ENCODE measurements at places on chromosomes 12 and 14.

DNA sequence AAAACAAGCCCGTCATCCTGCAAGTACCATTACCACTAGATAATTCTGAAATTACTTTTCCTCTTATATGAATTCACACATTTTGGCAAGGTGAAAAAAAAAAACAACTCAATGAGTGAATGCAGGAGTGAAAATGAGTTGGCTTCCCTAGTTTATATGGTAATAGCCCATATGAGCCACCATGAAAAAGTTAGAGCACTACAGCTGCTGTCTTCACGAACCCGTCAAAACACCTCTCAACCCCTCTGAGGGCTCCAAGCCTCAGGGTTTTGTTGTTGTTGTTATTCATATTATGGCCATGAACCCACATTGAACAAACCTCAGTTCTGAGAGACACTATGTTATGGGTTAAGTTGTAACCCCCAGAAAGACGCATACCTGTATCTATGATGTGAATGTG is 289.9 kb upstream of the CAND1 start:
- no peak for DNase-seq

DNA sequence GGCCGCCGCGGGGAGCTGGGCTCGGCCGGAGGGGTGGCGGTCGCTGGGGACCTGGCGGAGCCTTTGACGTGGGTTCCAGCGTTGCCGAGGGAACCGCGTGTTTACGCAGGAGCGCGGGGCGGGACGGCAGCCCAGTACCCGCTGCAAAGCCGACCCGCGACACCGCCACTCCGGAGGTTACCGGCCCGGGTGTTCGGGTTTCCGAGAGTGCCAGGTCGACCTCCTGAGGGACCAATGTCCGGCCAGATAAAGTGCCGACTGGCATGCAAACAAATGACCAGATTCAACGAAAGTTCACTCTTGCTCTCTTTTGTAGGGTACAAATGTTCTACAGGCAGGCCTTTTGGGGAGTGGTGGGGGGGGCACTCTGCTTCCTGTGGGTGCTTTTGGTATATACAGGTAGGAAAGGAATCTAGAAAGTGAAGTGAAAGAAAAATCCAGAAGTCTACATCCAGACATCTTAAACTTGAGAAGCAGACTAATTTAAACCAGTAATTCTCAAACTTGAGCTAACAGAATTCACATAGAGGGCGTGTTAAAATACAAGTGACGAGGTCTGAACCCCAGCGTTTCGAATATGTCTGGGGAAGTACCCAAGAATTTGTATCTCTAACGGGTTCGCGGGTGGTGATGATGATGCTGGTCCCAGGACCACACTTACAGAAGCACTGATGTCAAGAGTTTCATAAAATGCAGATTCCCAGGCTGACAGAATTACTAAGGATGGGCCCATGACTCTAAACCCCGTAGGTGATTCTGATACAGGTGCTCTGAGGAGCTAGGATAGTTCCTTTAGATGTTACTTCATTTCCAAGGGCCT is at the start of gene GPR135:
Gene GPR135 (minus strand): TSS at position 65 of the 820 bp plus-strand sequence. CDS start 154 bp downstream, outside the sequence.
- DNase-seq, result no peak

DNA sequence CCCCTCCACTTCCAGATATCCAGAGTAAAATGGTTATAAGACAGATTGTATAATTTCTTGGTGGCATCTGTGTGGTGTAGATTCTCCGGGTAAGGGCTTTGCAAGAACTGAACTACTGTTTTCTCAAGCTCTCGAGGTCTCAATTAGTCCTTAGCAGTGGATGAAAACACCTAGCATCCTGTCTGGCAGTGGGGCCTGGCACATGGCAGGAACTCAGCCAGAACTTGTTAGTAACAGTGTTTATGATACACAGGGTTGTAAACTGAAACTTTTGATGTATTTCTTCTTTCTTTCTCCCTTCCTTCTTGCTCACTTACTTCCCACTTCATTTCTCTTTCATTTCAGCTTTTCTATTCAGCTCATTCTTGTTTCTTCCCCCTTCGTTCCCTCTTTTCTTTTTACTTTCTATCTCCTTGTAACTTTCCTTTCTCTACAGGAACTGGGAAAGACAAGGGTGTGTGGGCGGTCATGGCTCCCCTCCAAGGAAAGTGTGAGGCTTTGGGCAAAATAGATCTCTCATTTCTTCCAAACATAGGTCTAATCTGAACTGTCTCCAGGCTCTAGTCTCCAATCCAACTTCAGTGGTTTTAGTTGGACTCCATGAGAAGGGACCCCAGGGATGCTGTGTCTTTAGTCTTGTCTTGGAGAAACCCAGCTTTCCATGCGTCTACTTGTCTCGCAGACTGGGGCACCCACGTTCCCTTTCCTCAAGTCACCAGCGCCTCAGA is 159.7 kb downstream of the PAH start:
- DNase-seq, result no peak

DNA sequence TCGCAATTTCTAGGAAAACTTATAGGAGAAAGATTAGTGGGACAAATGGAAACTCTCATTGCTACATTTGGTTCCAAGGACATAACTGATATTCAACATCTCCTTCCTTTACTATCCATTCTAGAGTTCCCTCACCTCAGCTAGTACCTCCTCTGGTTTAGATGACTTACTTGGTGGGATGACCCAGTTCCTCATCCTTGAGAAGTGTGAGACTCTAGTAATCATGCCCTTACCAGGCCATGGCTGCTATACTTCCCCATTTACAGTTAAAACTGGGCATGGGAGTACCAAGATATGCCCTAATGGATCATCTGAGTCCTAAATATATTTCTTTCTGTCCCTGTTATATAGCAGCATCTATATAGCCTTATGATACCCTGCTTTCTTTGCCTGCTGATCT is 58.1 kb downstream of the IFT81 start:
- no peak for DNase-seq

- DNase-seq, result no peak
Observed at GRCh38 chr12:15689751-15690191, 99.4 kb downstream of the EPS8 start.

- no peak for DNase-seq
Observed at GRCh38 chr14:35391388-35391710, 13.2 kb downstream of the NFKBIA start.

DNA sequence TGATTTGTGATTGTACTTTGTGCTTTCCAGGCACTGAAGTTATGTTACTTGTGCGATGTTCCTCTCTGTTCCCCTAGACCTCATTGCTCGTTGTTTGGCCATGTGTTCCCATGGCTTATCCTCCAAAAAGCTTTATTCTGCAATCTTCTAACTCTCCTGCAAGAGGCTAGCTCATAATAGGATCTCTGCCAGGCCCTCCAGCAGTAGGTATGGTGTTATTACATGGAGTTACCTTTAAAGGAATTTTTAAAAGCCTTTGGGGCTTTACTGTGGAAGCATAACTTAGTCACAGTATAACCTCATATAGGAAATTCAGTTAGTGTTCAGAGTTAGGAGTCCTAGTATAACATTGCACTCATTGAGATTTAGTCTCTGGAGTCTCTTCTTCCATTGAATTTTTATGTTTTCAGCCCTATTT is 292.3 kb downstream of the RAD51B start:
- DNase-seq, result no peak

DNA sequence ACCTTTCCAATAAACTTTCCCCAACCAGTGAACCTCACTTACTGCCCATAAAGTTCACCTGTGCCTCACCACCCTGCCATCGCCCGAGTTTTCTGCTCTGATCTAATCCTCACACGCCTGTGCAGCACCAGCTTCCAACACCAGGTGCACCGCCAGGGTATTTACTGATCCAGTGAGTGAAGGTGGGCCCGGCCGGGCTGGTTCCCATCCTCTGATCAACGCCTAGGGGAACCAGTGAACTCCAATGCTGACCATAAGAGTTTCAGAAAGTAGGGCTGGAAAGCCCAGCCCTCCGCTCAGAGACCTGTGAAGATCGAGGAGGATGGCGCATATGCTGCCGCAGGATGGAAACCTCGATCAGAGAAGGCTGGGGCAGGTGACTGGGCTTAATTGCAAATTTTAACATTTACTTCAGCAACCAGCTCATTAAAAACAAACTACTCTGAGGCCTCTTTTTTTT is 685 bp upstream of the MYL6B start:
- DNase-seq, result peak; percentile 82

DNA sequence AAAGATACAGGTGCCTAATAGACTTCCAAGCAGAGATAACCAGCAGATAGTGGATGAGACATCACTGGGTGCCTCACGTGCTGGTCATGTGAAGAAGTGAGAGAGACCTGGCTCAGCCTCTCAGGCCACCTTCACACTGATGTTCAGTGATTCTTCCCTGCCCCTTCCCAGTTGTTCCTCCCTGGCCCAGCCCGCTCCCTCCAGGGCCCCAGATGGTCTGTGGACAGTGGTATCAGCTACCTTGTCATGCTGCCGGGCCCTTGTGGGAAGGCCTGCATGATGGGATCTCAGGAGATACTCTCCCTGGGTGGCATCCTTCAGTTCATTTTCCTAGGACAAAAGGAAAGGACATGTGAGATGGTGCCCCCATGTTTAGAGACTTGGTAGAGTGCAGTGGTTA is 179.9 kb downstream of the PIWIL1 start:
- DNase-seq, result no peak

DNA sequence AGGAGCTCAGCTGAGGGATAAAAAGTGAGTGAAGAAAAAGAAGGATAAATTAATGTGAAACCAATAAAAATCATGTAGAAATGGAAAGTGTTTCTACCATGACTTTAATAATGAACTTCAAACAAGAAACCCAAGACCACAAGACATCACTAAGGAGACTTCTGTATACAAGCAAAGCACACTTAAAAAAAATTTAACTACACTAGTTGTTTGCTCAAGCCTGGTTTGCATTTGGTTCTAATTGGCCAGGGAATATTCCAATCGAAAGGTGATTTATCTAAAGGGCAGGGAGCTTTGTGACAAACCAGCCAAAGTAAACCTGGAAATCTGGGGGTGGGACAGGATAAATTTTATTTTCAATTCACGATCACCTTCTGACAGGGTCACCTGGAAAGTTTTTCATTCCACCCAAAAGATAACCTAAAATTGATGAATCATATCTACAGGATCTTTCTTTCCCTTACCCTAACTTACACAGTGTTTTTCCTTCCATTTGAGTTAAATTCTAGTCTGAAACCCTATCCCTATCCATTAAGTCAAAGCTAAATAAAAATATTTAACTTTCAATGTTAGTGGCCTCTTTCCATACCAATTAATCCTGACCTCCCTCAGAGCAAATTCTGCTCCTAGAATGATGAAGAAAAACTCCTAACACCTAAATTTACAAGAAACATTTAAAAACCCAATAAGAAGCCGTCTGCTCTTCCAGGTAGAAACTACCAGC is 2.6 kb downstream of the EGLN3 start:
- DNase-seq, result no peak

DNA sequence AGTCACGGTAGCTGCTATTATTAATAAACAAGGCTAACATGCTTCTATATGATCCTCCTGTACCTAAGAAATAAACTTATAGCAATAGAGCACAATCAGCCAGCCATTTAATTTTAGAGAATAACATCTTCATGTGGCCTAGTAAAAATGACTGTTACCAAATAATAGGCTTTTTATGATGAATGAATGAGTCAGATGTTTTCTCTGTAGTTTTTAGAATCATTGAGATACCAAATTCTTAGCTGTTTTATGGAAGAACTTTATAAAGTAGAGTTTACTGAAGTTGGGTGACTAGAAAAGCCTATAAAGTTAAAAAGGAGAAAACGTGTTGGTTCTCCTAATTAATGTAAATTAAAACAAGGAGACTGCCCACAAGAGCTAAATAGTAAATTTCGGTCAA is 40.7 kb downstream of the WNK1 start:
- DNase-seq, result no peak

- no peak for DNase-seq
Observed at GRCh38 chr14:24032727-24033418, 18.9 kb upstream of the CARMIL3 start.

- no peak for DNase-seq
Observed at GRCh38 chr14:59146484-59146883, 42.0 kb upstream of the DAAM1 start.

GRCh38 chr14:79424462-79424861 is 786.8 kb downstream of the DIO2 start:
- no peak for DNase-seq

DNA sequence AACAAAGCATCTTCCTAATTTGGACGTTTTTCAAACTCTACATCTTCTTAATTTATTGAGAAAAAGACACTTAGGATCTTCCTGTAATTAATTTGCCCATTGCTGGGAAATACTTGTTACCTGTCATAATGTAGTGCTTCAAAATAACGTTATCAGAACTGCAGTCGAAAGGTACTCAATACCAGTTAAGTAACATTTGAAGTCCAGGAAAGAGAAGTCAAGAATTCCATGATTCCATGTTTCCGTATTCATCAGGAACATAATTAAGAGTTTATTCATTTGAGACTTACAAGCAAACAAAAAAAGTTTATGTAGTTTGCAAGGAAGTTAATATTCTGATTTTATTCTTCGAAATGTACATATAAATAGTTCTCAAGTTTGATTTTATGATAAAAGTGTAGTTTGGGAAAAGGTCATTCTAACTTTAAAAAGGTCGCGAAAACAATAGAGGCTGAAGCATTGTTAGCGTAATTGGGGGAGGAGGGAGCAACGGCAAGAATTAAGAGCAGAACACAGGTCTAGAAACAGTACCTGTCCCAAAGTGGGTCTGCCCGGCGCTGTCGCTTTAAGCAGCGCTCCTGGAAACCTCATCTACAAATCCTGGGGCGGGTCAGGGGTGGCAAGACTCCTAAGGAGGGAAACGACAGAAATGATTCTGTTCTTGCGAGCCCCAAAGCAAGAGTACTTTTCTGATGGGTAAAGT is 1.2 kb upstream of the KCNMB4 start:
- DNase-seq, result no peak

DNA sequence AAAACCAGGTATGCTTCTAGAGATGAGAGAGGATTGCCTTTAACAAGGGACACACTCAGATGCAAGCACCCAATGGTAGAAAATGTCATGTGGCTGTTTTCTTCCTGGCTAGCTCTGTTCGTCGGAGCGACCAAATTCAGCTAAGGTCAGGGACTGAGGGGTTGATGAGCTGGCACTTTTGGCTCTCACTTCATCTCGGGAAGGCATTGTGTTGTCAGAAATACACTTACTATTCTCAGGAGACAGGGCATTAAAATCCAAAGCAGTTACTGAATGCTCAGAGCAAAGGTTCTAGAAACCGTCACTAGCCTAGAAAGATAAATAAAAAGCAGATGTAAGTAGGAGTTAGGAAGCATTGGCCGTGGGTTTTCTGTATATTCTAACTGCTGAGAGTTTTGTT is 275.7 kb upstream of the SSTR1 start:
- DNase-seq, result no peak

DNA sequence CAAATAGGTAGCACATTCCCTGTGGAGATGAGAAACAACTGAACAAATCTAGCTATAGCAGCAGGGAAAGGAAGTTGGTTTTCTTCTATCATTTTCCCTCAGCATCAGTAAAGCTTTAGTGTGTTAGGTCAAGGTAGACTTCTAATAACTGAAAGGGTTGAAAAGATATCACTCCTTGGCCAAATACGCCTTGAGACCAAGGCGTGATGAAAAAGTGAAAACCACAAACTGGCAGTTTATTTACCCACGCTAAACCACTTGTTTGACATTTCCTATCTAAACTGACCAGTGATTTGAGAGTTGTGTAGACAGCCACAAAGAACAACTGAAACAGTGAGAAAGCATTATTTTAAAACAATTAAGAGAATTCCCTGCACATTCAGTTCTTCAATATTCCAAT is 99.6 kb upstream of the SOX5 start:
- DNase-seq, result no peak
